ENCODE measurements at places on chromosomes 2 and 18.

GRCh38 chr2:167398873-167399272, 510.6 kb downstream of the XIRP2 start:
- DNase-seq: no peak

DNA sequence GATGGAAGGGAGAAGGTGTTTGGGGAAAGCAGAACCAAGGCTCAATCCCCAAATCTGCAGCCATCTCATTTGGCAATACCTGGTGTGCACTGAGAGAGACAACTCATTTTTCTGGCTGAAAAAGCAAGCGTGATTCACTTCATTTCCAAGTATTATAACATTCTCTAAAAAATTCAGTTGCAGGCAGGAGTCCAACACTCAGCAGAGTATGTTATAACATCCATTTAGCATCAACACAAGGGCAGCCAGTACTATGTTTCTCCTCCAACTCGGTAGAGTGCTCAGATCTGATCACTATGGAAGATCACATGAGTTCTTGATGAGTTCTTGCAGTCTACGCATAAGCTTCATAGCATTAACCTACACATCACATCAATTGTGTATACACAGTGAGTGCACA, 99.4 kb upstream of the PID1 start:
- no peak for DNase-seq

GRCh38 chr2:176283291-176284068, 14.2 kb downstream of the MTX2 start:
- no peak for DNase-seq

DNA sequence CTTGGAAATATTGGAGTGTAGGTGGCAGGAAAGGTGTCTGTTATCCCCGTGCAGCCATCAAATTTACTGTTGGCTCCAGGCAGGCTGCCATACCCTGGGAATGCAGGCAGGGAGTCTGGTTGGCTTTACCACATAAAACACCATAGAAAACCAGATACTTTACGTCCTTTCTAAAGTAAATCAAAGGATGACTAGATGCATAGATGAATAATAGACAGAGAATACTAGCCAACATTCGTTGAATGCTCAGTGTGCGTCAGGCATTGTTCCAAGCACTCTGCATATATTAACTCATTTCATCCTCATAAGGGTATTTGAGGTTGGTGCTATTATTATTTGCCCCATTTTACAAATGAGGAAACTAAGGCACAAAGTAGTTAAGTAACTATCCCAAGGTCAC, 65.2 kb downstream of the VSNL1 start:
- no peak for DNase-seq

GRCh38 chr2:168348076-168348475, 100.7 kb upstream of the STK39 start:
- DNase-seq: no peak

Data from activated CD4-positive, alpha-beta T cell treated with anti-CD3 and anti-CD28 coated beads, Interleukin-2, amount 50 U/mL, for 4 hours (primary cell).